Hair follicle dermal papilla cell (primary cell): ENCODE measurements at places on chromosomes 7 and 10. TPM values are rescaled to one million over a fixed set of nuclear protein-coding genes. Genes with fewer than 3 reads are reported as not detected.

Gene TFPI2
- total RNA-seq: 1.9 and 2.8 TPM in 2 replicates

Gene SPACDR
- total RNA-seq: 0.32 TPM in 1 of 2 replicates, not detected in the other

Gene CDCA7L
- total RNA-seq: 14.1 and 24.3 TPM in 2 replicates

Gene SEMA3E
- total RNA-seq: 0.49 and 0.97 TPM in 2 replicates

Gene OPN4
- not detected in 2 replicates for total RNA-seq

Gene CTTNBP2
- total RNA-seq: 0.32 and 0.49 TPM in 2 replicates

Gene CCDC3
- 0.36 and 1.5 TPM in 2 replicates for total RNA-seq

Gene CYP3A4
- not detected in 2 replicates for total RNA-seq

Gene CTAGE4
- total RNA-seq: 0.49 and 1.9 TPM in 2 replicates

Gene CPN1
- total RNA-seq: not detected in 2 replicates

Gene SFRP5
- total RNA-seq: not detected in 2 replicates

Gene NUDCD3
- total RNA-seq: 65.1 and 68.0 TPM in 2 replicates

Gene UPK3BL2
- 4.2 and 5.6 TPM in 2 replicates for total RNA-seq

Gene HIP1
- total RNA-seq: 22.5 and 25.2 TPM in 2 replicates

Gene CHN2
- total RNA-seq: 0.36 TPM in 1 of 2 replicates, not detected in the other

Gene PAX4
- total RNA-seq: not detected in 2 replicates

Gene CRYGN
- total RNA-seq: 0.16 and 0.61 TPM in 2 replicates

Gene RNF148
- total RNA-seq: 0.36 and 0.65 TPM in 2 replicates

Gene RP9
- 5.6 and 8.3 TPM in 2 replicates for total RNA-seq

Gene TMEM26
- total RNA-seq: 4.6 and 8.8 TPM in 2 replicates

Gene AEBP1
- total RNA-seq: 272 and 309 TPM in 2 replicates

Gene SEMA4G
- total RNA-seq: 0.85 and 1.8 TPM in 2 replicates

Gene PRTFDC1
- total RNA-seq: 14.0 and 22.1 TPM in 2 replicates

Gene FEZF1
- not detected in 2 replicates for total RNA-seq

Gene KCNIP2
- 1.6 and 1.7 TPM in 2 replicates for total RNA-seq

Gene PODXL
- 2.4 TPM in 2 replicates for total RNA-seq

Gene UNCX
- 0.12 TPM in 1 of 2 replicates, not detected in the other for total RNA-seq

Gene OGDHL
- 0.16 and 1.5 TPM in 2 replicates for total RNA-seq

Gene RINT1
- 21.3 and 28.2 TPM in 2 replicates for total RNA-seq

Gene OR9A2
- total RNA-seq: not detected in 2 replicates

Gene PHYHIPL
- total RNA-seq: not detected in 2 replicates

Gene ANTXRL
- not detected in 2 replicates for total RNA-seq

Gene ELAPOR2
- total RNA-seq: 5.6 and 6.7 TPM in 2 replicates

Gene FAM221A
- total RNA-seq: 0.73 and 1.3 TPM in 2 replicates

Gene HECW1
- total RNA-seq: 2.3 and 3.4 TPM in 2 replicates

Gene CLDN4
- 0.16 and 0.24 TPM in 2 replicates for total RNA-seq

Gene KIAA1549
- 3.0 and 3.6 TPM in 2 replicates for total RNA-seq

Gene GDF2
- not detected in 2 replicates for total RNA-seq

Gene TMEM176B
- total RNA-seq: 0.97 and 47.9 TPM in 2 replicates

Gene KIF11
- 4.9 and 5.2 TPM in 2 replicates for total RNA-seq

Gene PRDX3
- total RNA-seq: 139 and 146 TPM in 2 replicates

Gene NFKB2
- 24.2 and 27.9 TPM in 2 replicates for total RNA-seq
